Hematopoietic multipotent progenitor cell treated with erythropoietin and hydrocortisone succinate and interleukin-3 and kit ligand, for 4 days (in vitro differentiated cells): ENCODE measurements at places on chromosomes 4 and X.
A peak's percentile ranks its signal among the peaks of the same experiment; 100 is the strongest.

GRCh38 chr4:139858436-139859205, 193.0 kb downstream of the MGST2 start:
- no peak for DNase-seq

- no peak for DNase-seq
These were observed 5.1 kb upstream of the PAQR3 start for GRCh38 chr4:78944381-78944780.

DNA sequence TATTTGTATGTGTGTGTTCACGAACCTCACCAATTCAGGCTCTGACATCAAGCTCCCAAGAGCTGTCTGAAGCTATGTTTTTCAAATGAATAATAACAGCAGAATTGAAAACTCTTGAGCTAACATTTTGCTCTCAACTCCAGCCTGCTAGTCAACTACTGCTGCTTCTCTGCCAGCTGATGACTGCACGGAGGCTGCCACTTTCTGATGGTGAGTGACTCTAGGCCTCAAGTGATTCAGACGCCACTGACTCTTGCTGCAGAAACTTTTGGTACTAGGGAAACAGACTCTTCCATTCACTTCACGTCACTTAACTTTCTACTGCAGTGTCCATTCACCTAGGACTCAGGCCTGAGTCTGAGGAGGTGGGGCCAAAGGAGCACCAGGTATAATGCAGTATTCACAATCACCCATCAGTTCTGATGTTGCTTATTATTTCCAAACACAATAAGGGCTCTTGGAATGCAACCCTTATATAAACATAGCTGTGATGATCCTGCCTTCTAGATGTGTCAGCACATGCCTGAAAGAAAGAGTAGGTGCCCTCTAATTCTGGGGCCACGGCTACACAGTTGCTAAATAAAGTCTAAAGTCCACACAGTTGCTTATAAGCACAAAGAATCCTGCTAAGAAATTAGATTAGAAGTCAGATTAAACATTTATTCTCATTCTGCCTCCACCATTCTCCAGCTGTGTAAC, 16.0 kb downstream of the PRDM8 start:
- DNase-seq, result no peak

GRCh38 chr4:43251841-43252240, 359.3 kb downstream of the GRXCR1 start:
- DNase-seq, result no peak

DNA sequence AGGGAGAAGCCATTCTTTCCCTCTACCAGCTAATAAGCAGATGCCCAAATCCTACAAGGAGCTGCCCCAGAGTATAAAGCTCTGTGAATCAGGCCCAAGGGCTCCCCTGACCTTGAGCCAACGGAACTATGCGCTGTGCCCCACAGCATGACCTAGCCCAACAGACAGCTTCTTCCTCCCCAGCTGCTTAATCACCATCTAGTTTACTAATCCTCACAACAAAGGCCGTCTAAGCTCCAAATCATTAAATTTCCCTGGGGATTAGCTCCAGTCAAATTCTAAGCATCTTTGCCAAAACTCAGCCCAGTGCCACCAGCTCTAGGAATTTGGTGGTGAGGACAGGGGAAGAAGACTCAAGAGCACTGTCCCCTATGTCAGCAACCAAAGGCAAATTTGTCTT, 113.1 kb downstream of the SHROOM4 start:
- DNase-seq, result no peak

DNA sequence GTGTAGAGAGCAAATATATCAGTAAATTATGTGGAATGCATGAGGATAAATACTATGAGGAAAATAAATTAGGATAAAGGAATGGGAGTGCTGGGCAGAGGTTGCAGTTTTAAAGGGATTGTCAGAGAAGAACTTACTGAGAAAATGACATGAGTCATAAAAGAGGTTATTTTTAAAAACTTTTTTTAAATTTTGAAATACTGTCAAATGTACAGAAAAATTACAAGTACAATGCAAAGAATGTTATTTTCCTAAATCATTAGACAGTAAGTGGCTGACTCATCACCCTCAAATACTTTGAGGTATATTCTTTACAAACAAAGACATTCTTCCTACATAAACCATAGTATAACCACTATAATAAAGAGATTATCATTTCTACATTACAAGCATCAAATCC, 29.8 kb upstream of the H2AZ1 start:
- DNase-seq, result no peak

DNA sequence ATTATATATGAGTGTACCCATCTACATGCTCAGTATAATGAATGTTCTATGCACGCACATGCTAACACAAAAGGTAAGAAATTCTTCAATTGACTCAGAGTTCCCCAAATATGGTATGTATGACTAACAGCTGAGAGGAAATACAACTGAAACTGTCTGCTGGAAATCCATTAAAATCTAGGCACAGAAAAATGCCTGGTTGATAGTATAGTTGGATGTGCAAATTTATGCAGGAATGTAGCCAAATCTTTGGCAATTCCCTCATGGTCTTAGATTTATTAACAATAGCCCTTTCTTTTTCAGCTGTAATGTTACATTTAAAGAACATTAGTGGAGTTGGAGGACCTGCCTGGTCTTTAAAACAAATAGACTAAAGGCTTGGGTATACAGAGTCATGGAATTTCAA, 5.5 kb downstream of the CAMK2D start:
- no peak for DNase-seq

GRCh38 chrX:23385242-23385641, 50.6 kb downstream of the PTCHD1 start:
- DNase-seq, result no peak

GRCh38 chrX:20270562-20270890, 3.8 kb upstream of the RPS6KA3 start:
- DNase-seq, result no peak

- DNase-seq, result peak; percentile 50
These were observed 653 bp downstream of the PLA2G12A start for GRCh38 chr4:109729117-109729717.

- no peak for DNase-seq
These were observed 7.6 kb downstream of the CLCN5 start for GRCh38 chrX:49930039-49930438.

- no peak for DNase-seq
These were observed 46.6 kb downstream of the CLOCK start for GRCh38 chr4:55500072-55500471.

DNA sequence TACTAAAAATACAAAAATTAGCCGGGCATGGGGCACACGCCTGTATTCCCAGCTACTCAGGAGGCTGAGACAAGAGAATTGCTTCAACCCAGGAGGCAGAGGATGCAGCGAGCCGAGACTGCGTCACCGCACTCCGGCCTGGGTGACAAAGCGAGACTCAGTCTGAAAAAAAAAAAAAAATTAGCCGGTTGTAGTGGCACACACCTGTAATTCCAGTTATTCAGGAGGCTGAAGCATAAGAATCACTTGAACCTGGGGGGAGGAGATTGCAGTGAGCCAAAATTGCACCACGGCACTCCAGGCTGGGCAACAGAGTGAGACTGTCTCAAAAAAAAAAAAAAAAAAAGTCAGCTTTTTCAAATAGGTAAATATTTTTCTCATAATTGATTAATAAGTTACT, 71.9 kb downstream of the WDFY3 start:
- no peak for DNase-seq

- no peak for DNase-seq
These were observed 1075.0 kb upstream of the TENM3 start for GRCh38 chr4:181168011-181168805.
